ENCODE measurements at places on chromosomes 3 and 15. TPM values are rescaled to one million over a fixed set of nuclear protein-coding genes. Genes with fewer than 3 reads are reported as not detected.

DNA sequence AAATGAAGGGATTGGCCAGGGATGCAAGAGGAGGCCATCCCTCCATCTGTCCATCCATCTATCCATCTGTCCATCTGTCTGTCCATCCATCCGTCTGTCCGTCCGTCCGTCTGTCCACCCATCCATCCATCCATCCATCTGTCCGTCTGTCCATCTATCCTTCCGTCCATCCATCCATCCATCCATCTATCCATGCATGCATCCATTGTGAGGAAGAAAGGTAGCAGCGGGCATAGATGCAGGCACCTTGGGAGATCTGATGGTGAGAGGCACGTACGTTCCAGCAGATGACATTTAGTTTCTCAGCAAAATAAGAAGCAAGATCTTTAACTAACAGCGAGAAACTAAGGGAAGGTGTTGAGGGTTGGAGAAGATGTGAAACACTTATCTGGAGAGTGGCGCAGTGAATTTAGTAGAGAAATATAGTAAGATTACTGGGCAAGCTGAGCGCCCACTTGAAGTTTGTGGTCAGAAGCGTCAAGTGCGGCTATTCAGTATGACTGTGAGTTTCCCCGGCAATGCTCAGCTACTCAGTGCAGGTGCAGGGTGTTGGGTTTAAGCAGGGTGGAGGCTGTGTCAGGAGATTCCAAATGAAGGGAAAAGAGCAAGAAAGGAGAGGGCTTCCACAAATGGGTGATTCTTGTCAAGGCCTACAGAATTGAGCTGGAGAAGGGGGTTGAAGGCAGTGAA lies 22.4 kb upstream of the SRP14 start:
- H3K36me3 ChIP-seq, result peaks cover 5% of the 10 kb centered on the region
- H3K27me3 ChIP-seq, result no peaks in the 10 kb centered on the region
- no peak overlapping the region for H3K4me3 ChIP-seq

- no peak overlapping the region for H3K4me3 ChIP-seq
- no peaks in the 10 kb centered on the region for H3K4me1 ChIP-seq
- DNase-seq, result no peak
- H3K27ac ChIP-seq, result no peak overlapping the region
- no peaks in the 10 kb centered on the region for H3K36me3 ChIP-seq
- peaks cover 5% of the 10 kb centered on the region for H3K27me3 ChIP-seq
Measured at GRCh38 chr3:154228561-154229216, 95.6 kb downstream of the DHX36 start.

DNA sequence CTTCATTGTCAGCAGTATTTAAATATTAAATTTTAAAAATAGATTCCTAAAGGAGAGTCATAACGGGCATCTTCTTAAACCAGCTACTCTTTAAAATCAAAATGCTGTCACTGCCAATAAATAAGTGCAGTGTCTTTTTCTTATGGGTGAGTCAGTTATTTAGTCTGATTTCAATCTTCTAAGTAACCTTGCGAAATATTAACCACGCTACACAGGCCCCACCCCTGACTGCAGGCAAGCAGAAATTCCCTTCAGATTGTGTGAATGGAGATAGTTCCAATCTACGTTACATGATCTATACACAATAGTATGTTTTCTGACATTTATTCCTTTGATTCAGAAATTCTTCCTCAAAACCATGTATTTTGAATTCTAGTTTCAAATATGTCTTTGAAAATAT lies 141.5 kb downstream of the GADL1 start:
- DNase-seq, result no peak
- H3K4me3 ChIP-seq, result no peak overlapping the region
- peaks cover 6% of the 10 kb centered on the region for H3K27me3 ChIP-seq
- H3K4me1 ChIP-seq, result peaks cover 32% of the 10 kb centered on the region
- no peak overlapping the region for H3K27ac ChIP-seq

- no peaks in the 10 kb centered on the region for H3K4me1 ChIP-seq
- H3K27ac ChIP-seq, result no peak overlapping the region
- H3K36me3 ChIP-seq, result no peaks in the 10 kb centered on the region
- no peaks in the 10 kb centered on the region for H3K27me3 ChIP-seq
- no peak for DNase-seq
- H3K4me3 ChIP-seq, result no peak overlapping the region
Measured at GRCh38 chr3:89173546-89173945, 66.1 kb downstream of the EPHA3 start.

GRCh38 chr3:33826206-33826605 lies 27.8 kb downstream of the PDCD6IP start:
- H3K36me3 ChIP-seq, result peaks cover 63% of the 10 kb centered on the region
- DNase-seq, result no peak
- no peak overlapping the region for H3K27ac ChIP-seq
- H3K4me1 ChIP-seq, result peaks cover 3% of the 10 kb centered on the region
- no peak overlapping the region for H3K4me3 ChIP-seq

The LRRIQ4 gene
- total RNA-seq, result 0.16 TPM

DNA sequence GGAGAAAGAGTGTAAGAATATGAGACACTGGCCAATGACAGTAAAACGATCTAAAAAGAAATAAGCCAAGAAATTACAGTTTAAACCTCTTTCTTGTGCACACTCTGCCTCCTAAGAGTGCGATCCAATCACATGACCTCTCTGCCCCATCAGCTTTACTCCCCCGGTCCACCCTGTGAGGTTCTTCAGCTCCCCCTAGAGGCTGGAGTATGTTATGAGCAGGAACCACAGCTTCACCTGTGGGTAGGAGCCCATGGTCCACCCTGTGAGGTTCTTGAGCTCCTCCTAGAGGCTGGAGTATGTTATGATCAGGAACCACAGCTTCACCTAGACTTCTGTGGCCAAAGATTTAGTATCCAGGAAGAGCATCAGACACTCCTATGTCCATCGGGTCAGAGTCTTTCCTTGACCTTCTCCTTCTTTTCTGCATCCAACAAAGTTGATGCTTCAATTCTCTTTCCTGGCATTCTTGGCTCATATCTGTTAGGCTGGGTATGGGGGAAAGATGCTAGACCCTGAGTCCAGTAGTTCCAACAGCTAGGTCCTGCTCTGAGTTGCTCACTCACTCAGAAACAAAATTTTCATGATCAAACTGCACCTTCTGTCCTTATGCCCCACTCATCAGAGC lies 164.0 kb downstream of the MINAR1 start:
- H3K36me3 ChIP-seq, result no peaks in the 10 kb centered on the region
- H3K27ac ChIP-seq, result no peak overlapping the region
- H3K4me1 ChIP-seq, result peaks cover 5% of the 10 kb centered on the region
- no peak overlapping the region for H3K4me3 ChIP-seq
- DNase-seq, result peak; percentile 59

The ATP13A5 gene
- total RNA-seq, result not detected

- no peak overlapping the region for H3K27ac ChIP-seq
- H3K36me3 ChIP-seq, result peaks cover 22% of the 10 kb centered on the region
- H3K4me3 ChIP-seq, result no peak overlapping the region
- no peaks in the 10 kb centered on the region for H3K27me3 ChIP-seq
- peaks cover 26% of the 10 kb centered on the region for H3K4me1 ChIP-seq
Measured at GRCh38 chr3:172199850-172200369, 160.5 kb downstream of the FNDC3B start.

- H3K27ac ChIP-seq, result no peak overlapping the region
- DNase-seq, result no peak
- H3K36me3 ChIP-seq, result no peaks in the 10 kb centered on the region
- H3K4me1 ChIP-seq, result no peaks in the 10 kb centered on the region
Measured at GRCh38 chr3:127307916-127308315, 20.1 kb upstream of the PRR20G start.

The XCR1 gene
- 0.07 TPM for total RNA-seq

- peaks cover 40% of the 10 kb centered on the region for H3K36me3 ChIP-seq
- H3K27me3 ChIP-seq, result no peaks in the 10 kb centered on the region
- DNase-seq, result no peak
Measured at GRCh38 chr3:66486646-66487045, 14.2 kb downstream of the LRIG1 start.

The SLCO2A1 gene
- not detected for total RNA-seq

- H3K36me3 ChIP-seq, result no peaks in the 10 kb centered on the region
- H3K4me1 ChIP-seq, result no peaks in the 10 kb centered on the region
- no peak overlapping the region for H3K27ac ChIP-seq
Measured at GRCh38 chr3:107699682-107700081, 176.9 kb downstream of the BBX start.

The SERPINI1 gene
- 0.71 TPM for total RNA-seq

DNA sequence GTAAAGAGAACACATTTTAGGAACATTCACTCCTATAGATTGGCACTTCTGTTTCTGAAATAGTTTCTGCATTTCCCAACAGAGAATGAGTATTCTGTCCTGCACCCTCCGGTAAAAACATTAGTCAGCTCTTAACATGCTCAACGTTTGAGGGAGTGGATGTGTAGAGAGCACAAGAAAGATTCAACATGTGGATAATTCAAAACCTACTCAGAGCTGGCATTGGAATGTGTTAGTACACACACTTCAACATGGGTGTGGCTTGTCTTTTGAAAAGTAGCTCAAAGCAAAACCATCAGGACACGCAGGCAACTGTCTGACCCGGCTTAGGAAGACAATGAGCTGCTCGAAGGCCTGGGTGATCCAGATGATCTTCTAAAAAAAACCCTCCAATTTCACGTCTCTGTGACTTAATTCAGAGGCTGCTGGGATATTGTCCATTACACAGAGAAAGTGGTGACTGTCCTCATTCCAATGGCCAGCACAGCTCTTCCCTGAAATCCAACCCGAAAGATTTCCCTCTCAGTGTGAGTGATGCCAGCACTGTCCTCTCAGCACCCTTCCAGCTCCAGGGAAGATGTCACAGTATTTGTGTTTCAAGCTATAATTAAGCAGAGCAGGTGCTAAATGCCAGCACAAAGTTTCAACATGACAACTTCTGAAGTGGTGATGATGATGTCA lies 18.1 kb downstream of the FBN1 start:
- no peaks in the 10 kb centered on the region for H3K36me3 ChIP-seq
- no peak for DNase-seq
- no peak overlapping the region for H3K4me3 ChIP-seq
- H3K27me3 ChIP-seq, result no peaks in the 10 kb centered on the region

The CLDN1 gene
- total RNA-seq, result 6.0 TPM

GRCh38 chr3:14289590-14290461 lies 111.2 kb downstream of the LSM3 start:
- no peak overlapping the region for H3K27ac ChIP-seq
- no peaks in the 10 kb centered on the region for H3K36me3 ChIP-seq
- peaks cover 15% of the 10 kb centered on the region for H3K27me3 ChIP-seq

The STRC gene
- 0.30 TPM for total RNA-seq

DNA sequence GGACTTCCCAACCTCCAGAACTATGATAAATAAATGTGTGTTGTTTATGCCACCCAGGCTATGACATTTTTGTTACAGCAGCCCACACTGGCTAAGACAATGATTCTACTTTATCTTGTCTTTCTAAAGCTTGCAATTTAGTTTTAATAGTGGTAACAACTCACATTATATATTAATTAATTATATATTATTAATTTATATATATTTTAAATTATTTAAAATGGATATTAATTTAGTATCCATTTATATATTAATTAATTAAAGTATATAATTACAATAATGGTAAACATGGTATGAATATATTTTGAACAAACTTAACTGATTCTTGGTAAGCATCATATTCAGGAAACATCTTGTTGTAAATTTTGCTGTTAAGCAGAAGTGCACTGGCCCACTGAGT lies 863.9 kb downstream of the MCTP2 start:
- no peak for DNase-seq
- no peaks in the 10 kb centered on the region for H3K4me1 ChIP-seq
- no peak overlapping the region for H3K27ac ChIP-seq
- H3K36me3 ChIP-seq, result no peaks in the 10 kb centered on the region

Measured in activated T-helper 2 cell treated with anti-CD3 and anti-CD28 coated beads, Interferon-gamma antibody, Interleukin-2, Interleukin-4, amounts not matched to agents 10 μg/mL and 5 μg/mL and 100 μg/mL, durations not matched to agents 14 hours and 24 hours and 36 hours (primary cell).